ENCODE measurements at places on chromosomes 6 and 20.

DNA sequence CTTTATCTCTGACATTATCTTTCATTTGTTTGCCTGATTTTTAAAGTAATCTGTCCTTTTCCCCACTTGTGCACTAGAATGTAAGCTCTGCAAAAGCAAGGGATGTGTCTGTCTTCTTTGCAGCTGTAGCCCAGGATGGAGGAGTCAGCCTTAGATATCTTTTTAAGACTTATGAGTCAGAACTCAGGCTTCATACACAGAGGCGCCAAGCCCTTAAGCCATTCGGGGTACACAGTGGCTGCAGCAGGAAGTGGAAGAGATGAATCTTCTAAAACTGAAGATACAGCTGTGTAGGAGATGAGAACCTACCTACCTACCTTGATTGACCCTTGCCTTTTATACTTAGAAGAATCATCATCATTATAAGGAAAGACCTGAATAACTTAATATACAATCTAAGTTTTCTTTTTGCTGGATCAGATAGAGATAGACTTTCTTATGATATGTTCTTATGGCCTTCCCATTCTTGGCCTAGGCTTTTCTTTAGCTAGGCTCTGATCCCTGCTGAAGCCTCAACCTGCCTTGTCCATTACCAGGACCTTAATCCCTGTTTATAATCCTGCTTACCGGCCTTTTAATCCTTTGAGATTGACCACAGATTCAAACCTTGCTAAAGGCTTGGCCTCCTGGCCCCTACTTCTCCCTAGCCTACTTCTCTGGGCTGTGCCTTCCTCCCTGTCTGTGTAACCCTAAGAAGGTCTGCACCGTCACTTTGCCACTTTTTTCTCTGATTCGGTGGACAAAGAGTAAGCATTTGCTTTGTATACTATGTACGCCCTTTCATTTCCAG, 304.5 kb downstream of the PRL start:
- DNase-seq = no peak

DNA sequence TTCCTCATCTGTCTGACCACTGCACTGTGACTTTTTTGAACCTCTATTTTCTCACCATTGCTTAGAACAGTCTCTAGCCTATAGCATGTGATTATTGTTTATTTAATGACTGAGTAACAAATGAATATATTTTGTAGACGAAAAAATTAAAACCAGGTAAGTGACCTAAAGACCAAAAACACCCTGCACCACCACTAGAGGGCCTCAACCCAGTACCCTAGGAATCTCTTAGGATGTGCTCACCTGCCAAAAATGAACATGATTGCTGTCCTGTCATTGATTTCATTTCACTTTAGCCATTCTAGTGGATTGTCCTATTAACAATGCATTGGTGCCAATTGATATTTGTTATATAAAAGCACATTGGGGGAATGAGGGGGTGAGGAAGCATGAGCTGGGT, 199.1 kb downstream of the COL9A1 start:
- DNase-seq = no peak

- DNase-seq = no peak
Measured at GRCh38 chr20:5612581-5613301, 137.5 kb upstream of the SHLD1 start.

DNA sequence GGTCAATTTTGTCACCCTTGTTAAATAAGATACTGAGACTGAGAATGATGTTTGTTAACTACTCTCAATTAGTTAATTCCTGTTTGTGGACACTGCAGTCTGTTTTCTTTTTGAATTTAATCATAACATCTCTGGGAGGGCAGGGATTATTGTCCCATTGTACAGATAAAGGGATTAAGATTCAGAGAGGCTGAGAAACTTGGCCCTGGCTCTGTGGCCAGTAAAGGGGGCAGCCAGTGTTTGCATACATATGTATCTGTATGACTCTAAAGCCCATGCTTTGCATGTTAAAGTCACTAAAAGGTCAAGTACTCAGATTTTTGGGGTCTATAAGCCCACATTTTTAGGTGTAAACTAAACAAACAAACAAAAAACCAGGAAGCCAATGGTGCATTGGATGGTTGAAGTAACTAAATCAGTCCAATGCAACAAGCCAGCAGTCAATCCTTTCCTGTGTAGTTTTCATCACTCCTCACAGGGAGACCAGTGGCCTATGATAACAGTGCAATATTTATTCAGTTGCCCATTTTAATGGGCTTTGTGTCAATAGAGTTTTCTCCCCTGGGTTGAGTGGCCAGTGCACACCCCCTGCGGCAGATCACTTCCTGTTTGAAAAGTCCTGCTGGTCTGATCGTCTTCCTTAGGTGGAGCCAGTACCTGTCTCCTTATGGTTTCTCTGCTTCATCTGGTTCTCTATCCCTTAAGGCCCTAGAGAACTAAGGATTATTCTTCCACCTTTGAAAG, 106.7 kb downstream of the SLX4IP start:
- no peak for DNase-seq

DNA sequence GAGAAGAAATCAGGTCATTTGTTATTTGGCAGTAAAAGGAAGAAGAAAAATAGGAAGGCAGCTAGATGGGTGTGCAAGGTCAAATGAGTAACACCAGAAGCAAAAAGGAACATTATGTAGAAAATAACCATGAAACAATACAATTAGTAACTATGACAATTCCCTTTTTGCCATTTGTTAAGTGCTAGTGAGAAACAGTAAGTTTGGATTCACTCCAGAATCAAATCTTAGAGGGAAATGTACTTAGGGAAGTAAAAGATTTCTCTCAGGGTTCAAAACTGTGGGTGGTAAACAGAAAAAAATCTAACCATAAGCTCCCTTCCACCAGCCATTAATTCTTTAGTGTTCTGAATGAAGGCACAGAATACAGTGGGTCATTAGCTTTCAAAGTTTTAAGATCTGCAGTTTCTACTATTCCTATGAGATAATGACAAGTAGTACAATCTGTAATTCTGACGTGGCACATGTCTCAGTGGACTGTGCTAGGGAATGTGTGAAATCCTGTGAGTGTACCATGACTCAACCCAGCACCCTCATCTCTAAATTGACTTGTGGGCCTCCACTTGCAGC, 17.1 kb downstream of the REPS1 start:
- no peak for DNase-seq

DNA sequence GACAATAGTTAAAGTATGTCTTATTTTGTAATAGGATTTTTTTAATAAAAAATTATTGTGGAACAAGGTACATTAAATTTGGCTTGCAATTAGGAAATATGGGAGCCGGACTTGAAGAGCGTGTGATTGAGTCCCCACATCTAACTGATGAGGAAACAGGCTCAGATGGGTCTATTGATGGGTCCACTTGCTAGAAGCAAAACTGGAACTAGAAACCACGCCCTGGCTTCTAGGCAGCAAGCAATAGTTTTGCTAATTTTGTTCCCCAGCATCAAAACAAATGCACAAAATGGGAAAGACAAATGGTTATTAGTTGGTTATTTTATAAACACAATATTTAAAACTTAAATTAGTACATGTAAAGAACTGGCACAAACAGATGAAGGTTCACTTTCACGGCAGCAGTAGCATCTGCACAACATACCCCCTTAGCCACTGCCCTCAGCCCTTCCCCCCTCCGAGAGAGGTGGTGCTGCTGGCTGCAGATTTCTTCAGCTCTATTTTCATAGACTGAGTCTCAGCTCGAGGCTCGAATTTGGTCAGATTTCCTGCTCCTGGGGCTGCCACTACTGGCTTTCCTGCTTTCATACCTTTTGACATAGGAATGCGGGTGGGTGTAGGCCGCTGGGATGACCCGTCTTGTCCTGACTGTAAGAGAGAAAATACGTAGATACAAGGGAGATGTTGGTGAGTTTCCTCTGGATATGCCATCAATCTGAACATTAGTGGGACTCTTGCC, 23.8 kb upstream of the TMEM30A start:
- no peak for DNase-seq

DNA sequence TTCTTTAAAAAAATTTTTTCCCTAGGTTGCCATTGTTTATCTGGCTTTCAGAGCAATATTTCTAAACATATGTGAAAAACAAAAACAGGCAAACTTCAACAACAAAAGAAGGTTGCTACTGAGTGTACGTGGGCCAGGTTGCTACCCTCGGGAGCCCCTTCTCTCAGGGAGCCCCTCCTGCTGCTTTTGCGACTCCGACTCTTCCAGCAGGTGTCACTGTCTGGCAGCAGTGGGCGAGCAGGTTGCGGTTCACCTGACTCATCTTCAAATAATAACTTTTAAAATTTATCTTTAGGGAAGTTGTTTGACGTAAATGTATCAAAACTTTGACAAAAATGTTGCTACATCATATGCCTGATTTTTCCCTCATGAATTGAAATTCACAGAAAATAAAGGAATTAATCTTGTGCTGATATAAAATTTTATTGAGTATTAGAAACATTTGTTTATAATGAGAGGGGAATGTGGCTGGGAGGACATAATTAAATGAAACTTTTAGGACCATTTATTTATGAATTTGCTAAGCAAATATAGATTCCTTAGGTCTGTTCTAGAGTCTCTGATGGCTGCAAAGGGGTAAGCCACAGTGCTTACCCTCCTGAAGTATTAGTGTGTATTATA, 138.8 kb downstream of the HIVEP1 start:
- DNase-seq = peak; percentile 15

DNA sequence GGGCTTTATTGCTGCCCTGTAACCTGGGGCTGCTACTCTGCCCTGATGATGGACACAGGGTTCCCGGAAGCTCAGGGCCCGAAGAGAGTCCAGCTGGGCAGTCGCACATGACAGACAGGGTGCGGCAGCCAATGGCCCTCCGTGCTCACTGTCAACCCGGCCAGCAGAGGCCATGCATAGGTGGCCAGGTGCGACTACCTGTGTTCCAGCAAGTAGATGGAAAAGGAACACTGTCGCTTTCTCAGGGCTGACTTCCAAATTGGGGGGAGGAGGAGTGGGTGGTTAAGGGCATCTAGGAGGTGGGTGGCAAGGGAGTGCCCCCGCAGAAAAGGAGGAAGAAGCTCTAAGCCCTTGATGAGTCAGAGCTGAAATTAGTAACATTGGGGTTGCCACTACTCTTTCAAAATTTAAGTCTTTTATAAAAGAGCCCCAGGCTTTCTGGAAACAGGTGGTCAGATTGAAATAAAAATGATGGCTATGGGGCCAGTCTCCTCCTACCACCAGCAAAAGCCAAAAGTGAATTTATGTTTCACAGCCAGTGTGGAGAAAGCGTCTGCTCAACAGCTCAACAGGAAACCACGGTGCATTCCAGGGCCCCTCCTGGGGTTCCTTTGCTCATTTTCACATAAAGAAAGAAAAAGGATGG, 2.3 kb upstream of the RAMACL start:
- no peak for DNase-seq

GRCh38 chr6:2196079-2196679, 49.2 kb downstream of the GMDS start:
- DNase-seq = peak; percentile 39

- DNase-seq = no peak
Measured at GRCh38 chr6:153231048-153231646, 100.1 kb upstream of the RGS17 start.

Data from CD4-positive, alpha-beta T cell treated with Interleukin-6 at 100 ng/mL for 8 hours (primary cell).